Endothelial cell (in vitro differentiated cells): ENCODE measurements at places on chromosomes 6 and 20. TPM values are rescaled to one million over a fixed set of nuclear protein-coding genes. Genes with fewer than 3 reads are reported as not detected.

GRCh38 chr6:94658929-94659328, 918.4 kb upstream of the MANEA start:
- no peak for DNase-seq

DNA sequence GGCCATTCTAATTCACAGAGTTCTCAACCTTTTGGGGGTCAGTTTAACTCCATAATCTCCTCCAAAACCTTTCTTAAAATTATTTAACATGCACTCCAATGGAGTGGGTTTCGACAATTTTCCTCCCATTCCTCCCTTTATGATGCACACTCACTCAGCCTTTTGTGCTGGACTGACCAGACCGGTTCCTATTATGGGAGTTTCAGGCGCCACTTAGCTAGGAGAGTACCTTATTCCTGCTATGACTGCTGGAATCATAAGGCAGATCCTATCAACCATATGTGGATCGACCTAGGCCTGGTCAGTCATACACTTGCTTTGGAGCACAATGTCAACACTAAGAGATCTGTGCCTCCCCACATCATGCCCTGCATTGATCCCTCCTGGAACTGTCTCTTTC, 63.9 kb upstream of the MOCS1 start:
- no peak for DNase-seq

DNA sequence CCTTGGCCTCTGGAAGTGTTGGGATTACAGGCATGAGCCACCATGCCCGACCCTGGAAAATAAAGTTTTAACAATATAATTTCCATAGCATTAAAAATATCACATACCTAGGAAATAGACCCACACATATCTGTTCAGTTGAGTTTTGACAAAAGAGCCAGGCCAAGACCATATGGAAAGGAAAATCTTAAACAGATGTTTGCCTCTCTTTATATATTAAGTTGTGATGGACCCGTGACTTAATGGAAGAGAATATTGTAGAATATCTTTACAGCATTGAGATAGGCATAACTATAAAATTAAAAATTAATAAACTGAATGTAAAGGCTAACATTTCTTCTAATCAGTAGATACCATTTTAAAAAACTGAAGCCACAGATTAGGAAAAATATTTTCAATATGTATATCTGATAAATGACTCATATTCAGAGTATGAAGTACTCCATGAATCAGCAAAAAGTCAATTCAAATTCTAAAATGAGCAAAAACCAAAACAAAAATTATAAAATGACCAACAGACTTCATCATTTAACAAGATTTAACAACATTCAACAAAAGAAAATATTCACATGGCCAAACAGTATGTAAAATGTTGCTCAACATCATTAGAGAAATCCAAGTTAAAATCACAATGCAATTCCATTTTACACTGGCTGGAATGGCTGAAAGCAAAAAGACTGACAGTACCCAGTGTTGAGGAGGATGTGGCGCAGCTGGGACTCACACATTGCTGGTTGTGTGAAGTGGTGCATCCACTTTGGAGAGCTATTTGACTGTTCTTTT, 43.3 kb downstream of the GTF2H5 start:
- DNase-seq = no peak

CLVS2 gene
- 0.28 TPM for total RNA-seq

DNA sequence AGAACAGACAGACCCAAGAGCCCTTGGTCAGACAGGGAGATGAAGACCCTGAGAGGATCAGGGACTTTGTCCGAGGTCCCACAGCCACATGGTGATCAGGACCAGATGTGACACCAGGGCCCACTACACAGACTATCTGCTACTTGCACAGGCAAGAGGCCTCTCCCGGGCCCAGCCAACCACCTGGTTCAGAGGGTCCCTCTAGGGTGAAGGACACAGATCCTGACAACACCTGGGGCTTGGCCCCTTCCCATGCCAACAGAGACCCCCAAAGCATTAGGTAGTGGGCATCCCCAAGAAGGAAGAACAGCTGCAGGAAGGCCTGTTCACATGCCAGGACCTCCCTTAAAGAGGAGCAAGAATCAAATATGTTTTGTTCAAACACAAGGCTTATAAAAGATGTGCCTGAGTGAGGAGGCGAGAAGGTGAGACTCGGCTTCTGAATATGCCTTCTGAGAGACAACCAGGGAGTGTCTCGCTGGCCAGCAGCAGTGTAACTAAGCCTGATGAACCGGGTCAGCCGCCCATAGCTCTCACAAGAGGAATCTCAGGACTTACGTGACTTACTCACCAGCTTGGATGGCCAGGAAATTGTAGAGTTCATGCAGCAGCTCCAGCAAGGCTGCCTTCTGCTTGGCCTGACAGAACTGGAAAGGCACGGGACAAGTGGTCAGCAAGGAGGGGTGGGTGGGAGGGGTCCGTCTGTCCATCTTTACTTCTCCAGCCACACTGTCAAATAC, 5.0 kb downstream of the LEMD2 start:
- no peak for DNase-seq

DNA sequence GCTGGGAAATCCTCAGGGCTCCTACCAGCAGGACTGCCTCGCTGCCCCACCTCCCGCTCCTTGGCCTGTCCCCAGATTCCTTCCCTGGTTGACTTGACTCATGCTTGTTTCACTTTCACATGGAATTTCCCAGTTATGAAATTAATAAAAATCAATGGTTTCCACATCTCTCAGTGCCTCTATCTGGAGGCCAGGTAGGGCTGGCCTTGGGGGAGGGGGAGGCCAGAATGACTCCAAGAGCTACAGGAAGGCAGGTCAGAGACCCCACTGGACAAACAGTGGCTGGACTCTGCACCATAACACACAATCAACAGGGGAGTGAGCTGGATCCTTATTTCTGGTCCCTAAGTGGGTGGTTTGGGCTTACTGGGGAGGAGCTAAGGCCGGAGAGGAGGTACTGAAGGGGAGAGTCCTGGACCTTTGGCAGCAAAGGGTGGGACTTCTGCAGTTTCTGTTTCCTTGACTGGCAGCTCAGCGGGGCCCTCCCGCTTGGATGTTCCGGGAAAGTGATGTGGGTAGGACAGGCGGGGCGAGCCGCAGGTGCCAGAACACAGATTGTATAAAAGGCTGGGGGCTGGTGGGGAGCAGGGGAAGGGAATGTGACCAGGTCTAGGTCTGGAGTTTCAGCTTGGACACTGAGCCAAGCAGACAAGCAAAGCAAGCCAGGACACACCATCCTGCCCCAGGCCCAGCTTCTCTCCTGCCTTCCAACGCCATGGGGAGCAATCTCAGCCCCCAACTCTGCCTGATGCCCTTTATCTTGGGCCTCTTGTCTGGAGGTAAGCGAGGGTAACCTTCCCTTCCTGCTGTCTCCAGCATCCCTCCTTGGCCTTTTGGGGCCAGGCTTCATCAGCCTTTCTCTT, at the start of gene CFB:
CFB (plus strand) TSS at position 589 of the 863 bp plus-strand sequence; CDS start at position 716, 127 bp downstream.
- DNase-seq = no peak

BTBD9 gene
- total RNA-seq = 10.3 TPM

SIGLEC1 gene
- not detected for total RNA-seq

GRCh38 chr20:58584051-58584824, 66.8 kb upstream of the STX16 start:
- DNase-seq = no peak

DNA sequence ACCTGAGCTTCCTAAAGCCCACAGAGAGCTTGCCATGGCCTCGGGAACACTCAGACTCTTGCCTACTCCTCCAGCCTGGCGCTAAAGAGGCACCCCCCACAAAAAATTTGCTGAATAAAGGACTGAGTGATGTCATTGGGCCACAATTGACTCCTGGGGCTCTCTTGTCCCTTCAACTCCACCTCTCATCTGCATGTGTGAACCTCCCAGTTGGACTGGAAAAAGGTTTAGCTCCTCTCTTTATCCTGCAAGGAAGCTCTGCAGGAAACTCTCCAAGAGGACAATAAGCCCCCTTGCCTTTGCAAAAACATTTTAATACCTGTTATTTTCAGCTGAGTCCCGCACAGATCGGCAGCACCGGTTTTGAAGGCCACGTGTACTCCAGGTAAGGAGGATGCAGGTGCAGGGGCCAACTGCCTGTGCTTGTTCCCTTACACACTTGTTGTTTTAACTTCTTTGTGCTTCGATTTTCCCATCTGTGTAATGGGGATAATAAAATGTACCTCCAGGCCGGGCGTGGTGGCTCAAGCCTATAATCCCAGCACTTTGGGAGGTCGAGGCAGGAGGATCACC, 107.3 kb downstream of the TFAP2C start:
- no peak for DNase-seq

- no peak for DNase-seq
Measured at GRCh38 chr20:56843386-56843785, 214.3 kb downstream of the TFAP2C start.

DNA sequence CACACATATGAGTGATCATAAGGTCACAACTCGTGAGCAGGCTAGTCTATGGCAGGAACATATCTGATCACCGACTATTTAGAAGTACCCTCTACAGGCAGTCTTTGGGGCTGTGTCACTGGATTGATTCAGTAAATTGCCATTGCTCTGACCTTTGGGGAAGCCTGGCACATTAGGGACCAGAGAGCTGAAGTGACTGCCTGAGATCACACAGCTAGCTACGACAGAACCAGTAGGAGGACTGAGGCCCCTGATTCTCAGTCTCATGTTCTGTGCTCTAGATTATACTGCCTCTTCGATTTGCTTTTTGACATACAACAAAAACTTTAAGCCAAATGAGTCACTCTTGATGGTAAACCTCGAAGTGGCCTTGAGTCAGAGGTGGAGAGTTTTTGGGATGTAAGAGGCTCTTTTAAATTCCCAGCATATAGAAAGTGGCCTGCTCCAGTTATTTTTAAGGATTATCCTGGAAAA, 247.5 kb upstream of the SUPT3H start:
- DNase-seq = no peak

DNA sequence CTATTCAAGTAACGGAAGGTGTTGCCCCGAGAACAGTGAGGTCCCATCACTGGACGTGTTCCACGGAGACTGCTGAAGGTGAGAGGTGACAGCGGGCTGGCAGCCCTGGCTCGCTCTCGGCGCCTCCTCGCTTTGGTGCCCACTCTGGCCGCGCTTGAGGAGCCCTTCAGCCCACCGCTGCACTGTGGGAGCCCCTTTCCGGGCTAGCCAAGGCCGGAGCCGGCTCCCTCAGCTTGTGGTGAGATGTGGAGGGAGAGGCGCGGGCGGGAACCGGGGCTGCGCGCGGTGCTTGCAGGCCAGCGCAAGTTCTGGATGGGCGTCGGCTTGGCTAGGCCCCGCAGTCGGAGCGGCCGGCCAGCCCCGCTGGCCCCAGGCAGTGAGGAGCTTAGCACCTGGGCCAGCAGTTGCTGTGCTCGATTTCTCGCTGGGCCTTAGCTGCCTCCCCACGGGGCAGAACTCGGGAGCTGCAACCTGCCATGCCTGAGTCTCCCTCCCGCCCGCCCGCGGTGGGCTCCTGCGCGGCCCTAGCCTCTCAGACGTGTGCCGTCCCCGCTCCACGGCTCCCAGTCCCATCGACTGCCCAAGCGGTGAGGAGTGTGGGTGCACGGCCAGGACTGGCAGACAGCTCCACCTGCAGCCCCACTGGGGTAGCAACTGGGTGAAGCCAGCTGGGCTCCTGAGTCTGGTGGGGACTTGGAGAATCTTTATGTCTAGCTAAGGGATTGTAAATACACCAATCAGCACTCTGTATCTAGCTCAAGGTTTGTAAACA, 77.6 kb downstream of the RNF182 start:
- DNase-seq = no peak

SFTA2 gene
- total RNA-seq = 2.8 TPM

DNA sequence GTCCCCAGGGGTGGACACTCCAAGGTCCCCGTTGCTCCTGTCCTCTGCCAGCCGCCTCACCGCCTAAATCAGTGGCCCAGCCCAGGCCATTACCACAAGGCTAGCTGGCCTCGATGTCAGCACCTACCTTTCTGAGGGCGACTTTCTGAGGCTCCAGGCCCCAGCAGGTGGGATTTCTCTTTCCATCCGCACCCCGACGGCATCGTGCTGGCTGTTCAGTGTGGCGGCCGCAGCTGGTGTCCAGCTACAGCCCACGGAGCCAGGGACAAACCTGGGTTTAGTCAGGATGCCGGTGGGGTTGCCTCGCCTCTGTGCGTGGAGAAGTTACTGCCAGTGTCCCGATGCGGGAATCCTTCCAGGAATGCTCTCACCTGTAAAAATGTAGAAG, 60.8 kb downstream of the ERMARD start:
- DNase-seq = no peak

GRCh38 chr20:42340368-42340767, 722.2 kb upstream of the CHD6 start:
- DNase-seq = no peak

BCAS4 gene
- total RNA-seq = 7.6 TPM

- DNase-seq = no peak
Measured at GRCh38 chr6:116766506-116767176, 1.1 kb upstream of the FAM162B start.

DNA sequence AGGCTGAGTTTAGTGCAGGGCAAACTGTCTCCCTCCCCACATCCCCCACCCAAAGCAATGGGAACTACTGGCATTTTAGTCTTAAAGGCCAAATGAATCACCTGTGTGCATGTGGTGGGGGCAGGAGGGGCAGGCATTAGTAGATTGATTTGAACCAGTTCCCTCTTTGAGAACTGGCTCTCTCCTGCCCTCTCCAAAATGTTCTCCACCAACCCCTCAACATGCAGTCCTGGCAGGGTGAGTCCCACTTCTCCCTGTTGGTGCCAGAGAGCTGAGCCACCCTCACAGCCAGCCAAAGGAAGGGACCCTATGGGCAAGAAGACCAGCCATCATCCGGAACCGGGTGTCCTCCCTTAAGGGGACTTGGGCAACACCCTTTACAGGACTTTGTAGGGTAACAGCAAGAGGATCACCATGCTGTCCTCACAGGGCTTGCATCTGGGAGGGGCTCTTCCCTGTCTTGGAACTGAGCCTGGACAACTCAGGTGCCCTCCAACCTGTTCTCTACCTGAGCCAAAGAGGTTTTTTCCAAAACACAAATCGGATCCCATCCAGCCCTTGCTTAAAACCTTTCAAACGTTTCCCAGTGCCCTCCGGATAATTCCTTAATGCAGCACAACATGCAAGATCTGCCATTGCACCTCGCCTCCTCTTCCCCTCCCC, 80.6 kb downstream of the MRPL14 start:
- no peak for DNase-seq

DNA sequence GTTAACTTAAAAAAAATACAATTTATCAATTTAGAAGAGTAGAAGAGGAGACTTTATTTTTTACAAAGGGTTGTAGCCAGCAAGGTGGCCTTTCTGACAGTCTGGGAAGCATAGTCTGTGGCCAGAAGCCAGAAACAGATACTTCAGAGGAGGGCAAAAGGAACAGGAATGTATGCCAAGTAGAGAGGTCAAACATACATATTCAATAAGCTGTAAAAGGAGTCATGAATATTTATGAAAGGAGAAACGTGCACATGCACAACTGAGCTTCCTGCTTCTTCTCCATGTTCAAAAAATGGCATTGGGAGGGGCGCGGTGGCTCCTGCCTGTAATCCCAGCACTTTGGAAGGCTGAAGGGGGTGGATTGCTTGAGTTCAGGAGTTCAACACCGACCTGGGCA, 43.9 kb upstream of the FAM184A start:
- no peak for DNase-seq

SIRPB1 gene
- total RNA-seq = not detected

DNA sequence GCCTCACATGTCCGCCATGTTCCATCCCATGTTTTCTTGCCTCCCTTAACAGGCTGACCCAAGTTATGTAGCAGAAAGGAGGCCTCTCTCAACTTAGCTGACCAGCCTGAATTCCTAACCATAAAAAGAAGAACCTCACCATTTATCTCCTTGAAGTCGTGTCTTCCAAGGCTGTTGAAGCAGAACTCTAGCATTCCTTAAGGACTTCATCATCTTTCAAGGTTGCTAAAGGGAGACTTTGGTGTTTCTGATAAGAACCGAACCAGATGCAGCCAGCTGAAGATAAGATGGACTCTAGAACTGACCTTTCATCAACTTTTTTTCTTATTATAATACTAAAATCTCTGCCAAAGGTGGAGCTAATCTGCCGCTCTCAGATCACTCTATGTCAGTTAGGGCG, 571.7 kb upstream of the SLC35B3 start:
- DNase-seq = no peak

LTB gene
- not detected for total RNA-seq
